ENCODE measurements at places on chromosomes 2 and 18. TPM values are rescaled to one million over a fixed set of nuclear protein-coding genes. Genes with fewer than 3 reads are reported as not detected.

DNA sequence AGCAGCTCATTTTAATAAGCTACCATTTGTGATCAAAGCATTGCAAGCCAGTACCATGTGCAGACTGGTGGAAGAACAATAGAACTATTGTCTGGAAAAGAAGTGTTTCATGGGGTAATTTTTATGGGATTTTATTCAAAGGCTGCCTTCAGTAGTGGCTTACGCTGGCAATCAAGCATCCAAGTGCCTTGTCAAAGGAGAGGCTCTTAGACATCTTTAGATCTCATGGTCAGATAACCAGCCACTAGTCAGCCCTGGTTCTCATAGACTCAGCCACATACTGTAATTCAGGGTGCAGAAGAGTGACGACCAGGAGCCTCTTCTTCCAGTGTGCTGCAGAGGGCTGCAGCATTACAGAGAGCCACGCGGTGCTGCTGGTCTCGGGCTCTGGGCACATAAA is 98.5 kb upstream of the NOSTRIN start:
- DNase-seq = no peak

DNA sequence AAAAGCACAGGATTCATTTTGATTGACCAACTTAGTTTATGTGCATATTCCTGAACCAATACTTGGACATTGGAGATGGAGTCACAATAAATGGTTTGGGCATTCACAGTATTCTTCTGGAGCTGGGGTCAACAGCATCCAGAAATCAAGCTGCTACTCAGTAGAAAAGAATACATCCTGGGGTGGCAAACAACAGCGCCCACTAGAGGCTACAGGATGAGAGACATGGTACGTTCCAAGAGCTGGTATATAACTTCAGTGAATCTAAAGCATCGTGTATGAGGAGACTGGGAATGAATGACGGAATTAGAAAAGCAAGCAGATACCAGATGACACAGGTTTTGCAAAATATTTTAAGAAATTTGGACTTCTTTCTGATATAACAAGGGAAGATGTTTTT is 142.9 kb upstream of the FIGN start:
- no peak for DNase-seq

Gene PAX8
- total RNA-seq = 2.6 TPM

DNA sequence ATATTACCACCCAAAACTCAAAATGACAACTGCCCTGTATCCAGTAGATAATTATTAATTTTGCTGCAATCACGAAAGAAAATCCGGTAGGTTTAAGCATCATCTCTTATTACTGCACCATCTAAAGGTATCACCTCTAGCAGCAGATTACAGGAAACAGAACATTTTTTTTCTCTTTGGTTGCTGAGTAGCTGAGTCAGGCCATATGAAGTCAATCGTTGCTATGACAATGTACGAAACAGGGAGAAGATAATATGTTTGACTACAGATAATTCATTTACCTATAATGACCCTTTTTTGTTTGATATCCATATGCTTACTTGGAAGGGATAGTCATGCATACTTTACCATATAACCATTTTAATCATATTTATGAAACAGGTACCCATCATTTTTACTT is 831.6 kb upstream of the CHAC2 start:
- DNase-seq = no peak

Gene CMPK2
- 6.8 TPM for total RNA-seq

Data from activated CD4-positive, alpha-beta memory T cell treated with anti-CD3 and anti-CD28 coated beads for 36 hours (primary cell).